Activated T-cell treated with anti-CD3 and anti-CD28 coated beads, Interleukin-2, amount 50 U/mL, for 72 hours (primary cell): ENCODE measurements at places on chromosomes 4 and X. TPM values are rescaled to one million over a fixed set of nuclear protein-coding genes. Genes with fewer than 3 reads are reported as not detected.
A peak's percentile ranks its signal among the peaks of the same experiment; 100 is the strongest.

GRCh38 chr4:13876131-13876530, 248.6 kb upstream of the BOD1L1 start:
- no peak overlapping the region for H3K4me3 ChIP-seq
- H3K4me1 ChIP-seq, result no peaks in the 10 kb centered on the region
- H3K27me3 ChIP-seq, result peaks cover 9% of the 10 kb centered on the region
- DNase-seq, result no peak
- H3K27ac ChIP-seq, result no peak overlapping the region

DNA sequence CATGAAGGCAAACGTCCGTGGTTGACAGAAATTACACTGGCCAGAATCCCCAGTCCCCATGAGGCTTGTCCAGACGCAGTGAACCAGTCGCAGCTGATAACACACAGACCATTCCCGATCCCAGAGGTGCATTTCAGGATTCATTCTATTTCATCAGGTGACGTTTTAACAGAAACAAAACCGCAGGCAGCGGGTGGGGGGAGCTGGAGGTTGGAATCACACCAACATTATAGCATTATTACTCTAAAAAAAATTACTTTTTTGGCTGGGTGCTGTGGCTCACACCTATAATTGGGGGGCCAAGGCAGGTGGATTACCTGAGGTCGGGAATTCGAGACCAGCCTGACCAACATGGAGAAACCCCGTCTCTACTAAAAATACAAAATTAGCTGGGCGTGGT, 25.2 kb downstream of the NOP14 start:
- H3K27me3 ChIP-seq, result no peaks in the 10 kb centered on the region
- no peak overlapping the region for H3K4me3 ChIP-seq
- DNase-seq, result no peak
- H3K4me1 ChIP-seq, result peaks cover 52% of the 10 kb centered on the region
- H3K36me3 ChIP-seq, result peaks cover 35% of the 10 kb centered on the region

DNA sequence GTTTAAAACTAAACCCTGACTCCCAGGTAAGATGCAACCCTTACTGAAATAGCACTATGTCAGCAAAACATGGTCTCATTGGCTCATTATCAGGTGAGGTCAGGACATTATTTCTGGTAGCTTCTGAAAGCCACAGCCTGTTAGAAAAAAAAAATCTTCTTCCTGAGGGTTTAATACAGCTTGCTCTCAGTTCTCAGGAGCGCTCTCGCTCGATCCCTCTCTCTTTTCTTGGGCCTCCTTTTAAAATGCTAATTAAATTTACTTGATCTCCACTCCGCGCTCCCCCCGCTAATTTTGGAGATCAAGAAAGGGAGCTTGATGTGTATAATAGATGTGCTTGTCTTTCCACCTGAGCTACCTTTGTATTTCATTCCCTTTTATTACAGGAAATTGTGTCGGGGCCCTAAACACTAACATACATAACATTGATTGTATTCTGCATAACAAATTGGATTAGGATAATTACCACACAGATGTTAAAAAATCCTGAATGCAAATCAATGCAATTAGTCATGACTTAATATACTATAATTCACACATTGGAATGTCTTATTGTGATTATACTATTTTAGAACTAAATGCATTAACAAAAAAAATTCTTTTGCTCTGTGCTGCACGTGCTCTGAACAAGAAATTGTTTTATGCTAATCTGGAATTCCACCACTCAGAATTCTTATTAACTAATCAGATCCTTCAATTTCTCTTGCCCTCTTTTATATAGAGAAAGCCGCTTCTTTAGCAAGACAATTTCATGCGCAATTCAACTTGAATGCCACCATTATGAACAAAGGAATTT, 101.6 kb upstream of the TEX13D start:
- peaks cover 27% of the 10 kb centered on the region for H3K4me1 ChIP-seq
- H3K27me3 ChIP-seq, result peaks cover 17% of the 10 kb centered on the region
- H3K36me3 ChIP-seq, result no peaks in the 10 kb centered on the region
- H3K27ac ChIP-seq, result no peak overlapping the region

Gene TMPRSS11F
- not detected for total RNA-seq

DNA sequence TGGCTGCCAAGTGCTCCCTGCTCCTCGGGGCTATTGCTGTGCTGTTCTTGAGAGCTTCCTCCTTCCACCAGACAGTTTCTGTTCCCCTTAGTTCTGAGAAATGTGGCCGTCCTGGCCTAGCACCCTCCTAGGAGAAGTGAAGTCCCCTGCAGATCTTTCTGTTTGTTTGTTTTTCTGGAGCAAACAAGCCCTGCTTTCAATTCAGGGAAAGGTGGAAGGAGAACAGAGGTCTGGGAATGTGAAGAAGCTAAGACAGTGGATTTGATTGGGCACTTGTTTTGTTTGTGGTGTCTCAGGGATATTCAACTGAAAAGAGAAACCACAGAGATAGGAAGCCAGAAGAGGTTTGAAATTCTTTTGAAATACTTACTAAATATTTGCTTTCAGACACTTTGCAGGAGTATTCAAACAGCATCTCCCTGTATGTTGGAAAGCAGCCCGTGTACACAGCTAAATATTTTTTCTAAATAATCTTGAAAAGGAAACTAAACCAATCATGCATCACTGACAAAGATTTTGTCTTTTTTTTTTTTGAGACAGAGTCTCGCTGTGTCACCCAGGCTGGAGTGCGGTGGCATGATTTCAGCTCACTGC, 36.5 kb upstream of the PPM1K start:
- no peaks in the 10 kb centered on the region for H3K27me3 ChIP-seq
- peaks cover 27% of the 10 kb centered on the region for H3K4me1 ChIP-seq
- peak overlapping the region; percentile 61 for H3K27ac ChIP-seq
- H3K4me3 ChIP-seq, result peak overlapping the region; percentile 46
- DNase-seq, result peak; percentile 15
